ENCODE measurements at places on chromosomes 13 and 19.

- no peak for DNase-seq
These were observed 221.3 kb upstream of the TRPC4 start for GRCh38 chr13:38090913-38091312.

DNA sequence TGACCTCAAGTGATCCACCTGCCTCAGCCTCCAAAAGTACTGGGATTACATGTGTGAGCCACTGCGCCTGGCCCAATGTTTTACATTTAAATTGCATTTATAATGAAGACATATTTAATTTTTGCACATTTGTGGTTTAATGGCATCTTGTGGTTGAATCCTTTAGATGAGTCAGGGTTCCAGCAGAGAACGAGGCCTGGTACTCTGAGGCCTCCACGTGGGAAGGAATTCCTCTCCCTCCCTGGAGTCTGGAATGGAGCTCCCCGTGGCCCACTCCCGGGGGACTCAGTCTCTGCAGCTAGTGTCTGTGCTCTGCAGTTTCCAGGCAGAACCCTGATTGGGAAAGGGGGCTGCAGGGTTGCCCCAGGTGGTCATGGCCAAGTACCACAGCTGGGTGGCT, 24.2 kb downstream of the ZFR2 start:
- no peak for DNase-seq

- no peak for DNase-seq
These were observed 36.0 kb downstream of the KCTD15 start for GRCh38 chr19:33832633-33833032.

GRCh38 chr19:27738569-27739193, 1474.3 kb downstream of the UQCRFS1 start:
- no peak for DNase-seq

- DNase-seq = no peak
These were observed 17.6 kb downstream of the FOXO1 start for GRCh38 chr13:40648841-40649240.

GRCh38 chr13:111904701-111905608, 162.0 kb upstream of the SOX1 start:
- no peak for DNase-seq

GRCh38 chr13:100506600-100507422, 81.8 kb downstream of the GGACT start:
- no peak for DNase-seq

DNA sequence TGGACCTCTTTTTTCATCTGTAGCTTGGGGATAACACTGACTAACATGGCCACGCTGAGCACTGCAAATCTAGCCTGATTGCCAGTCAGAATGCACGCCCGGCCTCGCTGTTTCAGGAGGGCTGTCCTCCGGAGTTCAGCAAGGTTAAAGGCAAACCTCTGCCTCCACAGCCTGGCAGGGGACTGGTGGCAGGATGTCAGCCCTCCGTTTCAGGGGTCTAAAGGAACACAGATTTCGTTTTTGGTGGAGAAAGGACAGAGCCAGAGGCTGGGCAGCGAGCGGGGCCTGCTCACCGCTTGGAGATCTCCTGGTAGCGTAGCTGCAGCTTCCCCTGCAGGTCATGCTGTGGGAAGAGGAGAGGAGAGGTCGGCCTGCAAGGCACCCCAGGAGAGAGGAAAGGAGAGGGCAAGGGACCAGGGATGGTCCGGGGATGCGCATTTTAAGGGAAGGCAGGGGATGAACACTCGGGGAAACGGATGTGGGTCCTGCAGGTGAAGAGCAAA, 560 bp downstream of the NDUFA7 start:
- no peak for DNase-seq

GRCh38 chr13:39016087-39016486, 21.8 kb downstream of the PROSER1 start:
- DNase-seq = no peak

DNA sequence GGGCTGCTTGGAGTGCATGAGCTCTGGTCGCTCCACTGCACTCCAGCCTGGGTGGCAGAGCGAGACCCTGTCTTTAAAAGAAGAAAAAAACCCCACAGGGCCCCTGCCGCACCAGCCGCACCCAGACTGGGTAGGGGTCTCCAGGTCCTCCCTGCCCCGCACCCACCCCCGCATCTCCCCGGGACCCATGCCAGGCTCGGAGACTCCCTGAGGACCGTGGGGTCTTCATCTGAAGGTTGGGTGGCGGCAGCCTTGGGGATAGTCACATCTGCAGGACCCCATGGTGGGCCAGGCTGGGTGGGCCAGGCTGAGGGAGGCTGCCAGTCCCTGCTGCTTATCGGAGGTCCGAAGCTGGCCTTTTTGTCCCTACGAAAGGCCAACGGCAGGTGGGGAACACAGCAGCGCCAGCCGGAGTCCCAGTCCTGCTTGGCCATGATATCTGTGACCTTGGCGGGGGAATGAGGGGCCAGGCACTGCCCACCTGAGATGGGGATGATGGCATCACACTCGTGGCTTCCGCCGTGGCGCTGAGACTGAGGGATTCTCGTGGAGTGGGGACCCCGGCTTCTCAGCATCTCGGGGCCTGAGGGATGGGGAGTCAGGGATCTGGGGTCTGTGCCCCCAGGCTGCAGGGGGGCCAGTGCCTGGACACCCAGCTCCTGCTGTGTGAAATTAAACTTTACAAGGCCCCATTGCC, 11.1 kb downstream of the EFNA2 start:
- no peak for DNase-seq

DNA sequence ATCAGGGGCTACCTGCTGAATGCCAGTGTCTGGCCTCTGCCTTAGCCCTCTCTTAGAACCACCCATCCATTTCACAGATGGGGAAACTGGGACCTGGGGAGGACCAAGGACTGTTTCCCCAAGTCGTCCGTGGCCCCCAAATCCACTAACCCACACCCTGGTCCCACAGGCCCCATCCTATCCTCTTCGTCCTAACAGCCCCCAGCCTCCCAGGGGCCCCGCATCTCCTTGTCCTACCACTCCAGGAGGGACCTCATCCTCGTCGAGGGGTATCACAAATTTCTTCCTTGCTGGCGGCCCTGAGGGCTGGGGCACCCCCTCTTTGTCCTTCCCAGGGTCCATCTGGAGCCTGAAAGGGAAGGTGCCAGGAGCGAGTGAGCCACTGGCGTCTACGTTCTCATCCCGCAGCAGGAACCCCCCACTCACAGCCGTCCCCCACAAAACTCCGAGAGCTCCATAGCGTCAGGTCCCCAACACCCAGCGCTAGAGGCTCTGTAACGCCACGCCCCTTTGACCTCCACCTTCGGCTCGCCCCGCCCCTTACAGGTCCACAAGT, 606 bp downstream of the ERCC1 start:
- no peak for DNase-seq

- no peak for DNase-seq
These were observed 168.3 kb upstream of the TSHZ3 start for GRCh38 chr19:31517224-31518180.

DNA sequence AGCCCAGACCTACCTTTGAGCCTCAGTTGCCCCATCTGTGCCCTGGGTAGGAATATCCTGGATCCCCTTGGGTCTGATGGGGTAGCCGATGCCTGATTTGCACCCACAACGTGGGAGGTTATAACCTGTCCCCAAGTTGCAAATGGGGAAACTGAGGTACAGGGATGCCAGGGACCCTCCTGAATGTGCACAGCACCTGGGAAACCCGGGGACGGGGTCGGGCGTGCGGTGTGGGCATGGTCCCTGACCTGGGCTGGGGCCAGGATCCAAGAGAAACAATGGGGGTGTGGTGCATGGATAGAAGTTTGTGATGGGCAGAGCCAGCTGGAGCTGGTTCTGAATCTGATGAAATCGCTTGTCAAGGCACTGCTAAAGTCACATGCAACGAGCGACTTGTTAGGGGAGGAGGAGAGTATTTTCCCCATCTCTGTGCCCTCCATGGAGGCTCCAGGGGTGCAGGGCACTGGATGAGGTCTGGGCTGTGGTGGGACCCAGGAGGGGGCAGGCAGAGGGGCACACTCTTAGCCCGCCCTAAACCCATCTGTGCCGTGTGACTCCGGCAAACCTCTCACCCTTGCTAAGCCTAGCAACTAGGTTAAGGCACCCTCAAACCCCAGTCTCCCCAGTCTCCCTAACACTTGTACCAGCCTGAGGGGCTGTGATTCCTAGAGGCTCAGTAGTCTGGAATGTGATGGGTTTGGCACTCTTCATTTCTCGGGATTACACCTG, 749 bp downstream of the GDF15 start:
- no peak for DNase-seq

DNA sequence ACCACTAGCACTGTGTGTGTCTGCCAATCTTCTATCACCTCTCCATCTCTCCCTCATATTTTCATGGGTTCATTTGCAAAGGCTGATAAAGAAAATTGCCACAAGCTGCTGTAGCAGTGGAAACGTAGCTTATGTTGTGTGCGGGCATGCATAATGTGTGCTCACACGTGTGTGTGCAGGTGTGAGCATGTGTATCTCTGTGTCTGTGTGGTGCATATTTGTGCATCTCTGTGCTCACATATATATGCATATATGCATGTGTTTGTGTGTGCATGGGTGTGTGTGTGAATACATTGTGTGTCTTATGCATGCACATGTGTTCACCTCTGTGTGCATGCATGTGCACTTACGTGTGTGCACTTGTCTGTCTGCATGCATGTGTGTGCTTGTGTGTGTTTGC, 181.8 kb upstream of the UBL3 start:
- no peak for DNase-seq

GRCh38 chr13:71873418-71874247, 6.6 kb upstream of the DACH1 start:
- no peak for DNase-seq

GRCh38 chr19:17830567-17831418, 9.5 kb upstream of the INSL3 start:
- DNase-seq = peak; percentile 90

DNA sequence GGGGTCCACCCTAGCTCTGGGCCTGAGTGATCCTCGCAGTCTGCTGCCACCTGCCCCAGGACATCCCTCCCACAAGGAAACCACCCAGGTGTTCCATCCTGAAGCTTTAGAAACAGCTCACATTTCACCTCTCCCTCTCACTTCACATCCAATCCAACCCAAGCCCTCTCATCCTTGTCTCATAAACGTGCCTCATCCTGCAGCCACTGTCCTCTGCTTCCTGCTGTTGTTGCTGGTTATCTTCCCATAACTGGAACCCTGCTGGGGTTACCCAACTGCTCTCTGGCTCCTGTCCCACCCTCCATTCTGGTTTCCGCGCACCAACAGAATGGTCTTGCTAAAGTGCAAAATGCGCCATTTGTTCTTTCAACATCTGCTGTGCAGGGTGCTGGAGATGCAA, 59.7 kb upstream of the MTIF3 start:
- no peak for DNase-seq

DNA sequence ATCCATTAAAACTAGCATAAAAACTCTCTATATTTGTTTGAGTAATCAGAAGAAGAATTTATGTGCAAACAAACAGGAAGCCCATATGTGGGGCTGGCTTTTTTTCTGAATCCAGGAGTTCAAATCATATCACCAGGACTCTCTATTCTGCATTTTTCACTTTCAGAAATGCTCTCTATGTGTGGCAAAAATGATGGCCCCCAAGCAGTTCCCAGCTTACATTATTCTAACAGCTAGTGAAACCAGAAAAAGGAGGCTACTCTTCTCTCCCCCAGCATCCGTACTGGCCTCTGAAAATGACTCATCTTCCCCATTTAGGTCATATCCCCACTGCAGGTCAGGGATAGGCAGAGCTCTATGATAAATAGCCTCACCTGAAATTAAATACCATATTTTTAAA, 20.4 kb downstream of the RBM26 start:
- DNase-seq = no peak

DNA sequence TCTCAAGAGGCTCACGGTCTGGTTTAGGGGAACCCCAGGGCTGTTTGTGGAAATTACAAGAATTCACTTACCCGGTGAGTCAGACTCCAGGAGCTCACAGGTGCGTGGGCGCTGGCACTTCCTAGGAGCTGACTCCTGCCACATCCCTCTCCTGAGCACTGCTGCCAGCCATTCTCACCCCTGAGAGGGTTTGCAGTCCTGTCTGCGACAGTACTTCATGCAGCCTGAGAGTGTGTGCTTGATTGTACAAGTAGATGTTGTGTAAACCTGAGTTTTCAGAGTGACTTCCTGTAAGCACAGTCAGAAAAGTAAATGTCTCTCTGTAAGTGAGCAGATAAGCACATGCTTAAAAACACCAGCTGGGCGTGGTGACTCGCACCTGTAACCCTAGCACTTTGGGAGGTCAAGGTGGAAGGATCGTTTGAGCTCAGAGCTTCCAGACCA, 8.1 kb downstream of the MRPL4 start:
- no peak for DNase-seq

DNA sequence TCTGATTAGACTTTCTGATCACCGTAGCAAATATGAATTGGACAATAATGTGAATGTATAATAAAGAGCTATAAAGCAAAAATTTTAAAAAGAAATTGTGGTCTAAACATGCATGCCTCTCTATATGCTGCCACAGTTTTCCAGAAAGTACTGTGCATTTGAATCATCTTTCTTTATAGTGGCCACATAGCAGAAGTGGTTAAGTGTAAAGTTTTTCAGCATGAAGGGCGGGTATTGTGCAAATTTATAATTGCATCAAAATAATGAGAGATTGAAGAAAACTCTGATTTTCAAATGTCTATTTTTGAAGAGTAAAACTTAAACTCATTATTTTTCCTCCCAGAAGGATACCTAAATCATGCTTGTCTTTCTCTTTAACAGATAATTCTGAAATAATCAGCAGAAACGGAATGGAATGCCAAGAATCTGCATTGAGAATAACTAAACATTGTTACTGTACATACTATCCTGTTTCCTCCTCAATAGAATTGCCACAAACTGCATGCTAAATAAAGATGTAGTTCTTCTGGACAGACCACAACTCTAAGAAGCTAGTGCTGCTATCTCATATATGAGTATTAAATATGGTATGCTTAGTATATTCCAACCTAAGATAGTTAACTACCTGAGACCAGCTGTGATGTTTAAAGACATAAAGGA, 42.9 kb upstream of the RAP2A start:
- no peak for DNase-seq

DNA sequence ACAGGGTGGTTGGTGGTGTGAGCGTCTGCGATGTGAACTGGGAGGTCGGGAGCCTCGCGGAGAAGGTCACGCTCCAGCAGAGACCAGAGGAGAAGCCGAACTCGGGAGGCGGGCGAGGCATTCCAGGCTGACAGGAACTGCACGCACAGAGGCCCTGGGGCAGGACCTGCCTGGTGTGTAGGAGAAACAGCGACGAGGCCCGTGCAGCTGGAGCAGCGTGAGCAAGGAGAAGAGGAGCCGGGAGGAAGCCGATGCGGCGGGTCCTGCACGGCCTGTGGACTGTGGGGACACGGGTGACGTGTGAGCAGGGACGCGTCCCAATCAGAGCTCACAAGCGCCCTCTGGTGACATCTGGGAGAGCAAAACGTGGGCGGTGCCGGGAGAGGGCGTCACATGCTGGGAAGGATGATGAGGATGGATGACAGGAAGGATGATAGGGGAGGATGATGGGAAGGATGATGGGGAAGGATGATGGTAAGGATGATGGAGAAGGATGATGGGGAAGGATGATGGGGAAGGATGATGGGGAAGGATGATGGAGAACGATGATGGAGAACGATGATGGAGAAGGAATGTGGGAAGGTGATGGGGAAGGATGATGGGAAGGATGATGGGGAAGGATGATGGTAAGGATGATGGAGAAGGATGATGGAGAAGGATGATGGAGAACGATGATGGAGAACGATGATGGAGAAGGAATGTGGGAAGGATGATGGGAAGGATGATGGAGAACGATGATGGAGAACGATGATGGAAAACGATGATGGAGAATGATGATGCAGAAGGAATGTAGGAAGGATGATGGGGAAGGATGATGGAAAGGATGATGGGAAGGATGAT, 16.1 kb upstream of the MADCAM1 start:
- no peak for DNase-seq

GRCh38 chr19:49155820-49156346, 687 bp upstream of the HRC start:
- no peak for DNase-seq
